Endodermal cell (in vitro differentiated cells): ENCODE measurements at places on chromosomes 5 and 9.

DNA sequence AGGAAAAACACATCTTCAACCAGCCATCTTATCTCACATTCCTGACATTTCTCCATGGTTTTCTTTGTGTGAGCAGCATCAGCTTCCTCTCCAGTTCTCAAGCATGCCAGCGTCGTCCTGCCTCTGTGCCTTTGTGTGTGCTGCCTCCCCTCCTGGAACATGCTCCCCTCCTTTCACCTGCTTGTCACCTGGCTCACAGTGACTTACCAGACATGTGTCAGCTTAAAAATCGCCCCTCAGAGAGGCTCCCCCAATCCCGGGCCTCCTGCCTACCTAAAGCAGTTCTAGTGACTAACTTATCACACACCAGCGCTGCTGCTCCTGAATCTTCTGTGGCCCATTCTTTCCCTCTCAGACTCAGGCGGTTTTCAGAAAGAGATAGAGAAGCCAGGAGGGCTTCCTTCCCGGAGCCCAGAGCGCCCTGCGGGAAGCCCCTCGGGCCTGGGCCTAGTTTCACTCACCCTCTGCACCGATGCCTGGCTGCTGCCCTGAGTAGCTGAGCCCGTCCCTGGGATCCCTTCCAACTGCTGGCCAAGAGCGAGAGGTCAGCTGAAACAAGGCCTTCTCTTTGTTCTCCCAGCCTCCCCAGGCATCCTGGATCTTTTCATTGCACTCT is 51.1 kb upstream of the MVB12B start:
- peak; percentile 79 for DNase-seq
- no peaks in the 10 kb centered on the region for H3K27me3 ChIP-seq
- no peaks in the 10 kb centered on the region for H3K36me3 ChIP-seq
- no peak overlapping the region for H3K4me3 ChIP-seq

DNA sequence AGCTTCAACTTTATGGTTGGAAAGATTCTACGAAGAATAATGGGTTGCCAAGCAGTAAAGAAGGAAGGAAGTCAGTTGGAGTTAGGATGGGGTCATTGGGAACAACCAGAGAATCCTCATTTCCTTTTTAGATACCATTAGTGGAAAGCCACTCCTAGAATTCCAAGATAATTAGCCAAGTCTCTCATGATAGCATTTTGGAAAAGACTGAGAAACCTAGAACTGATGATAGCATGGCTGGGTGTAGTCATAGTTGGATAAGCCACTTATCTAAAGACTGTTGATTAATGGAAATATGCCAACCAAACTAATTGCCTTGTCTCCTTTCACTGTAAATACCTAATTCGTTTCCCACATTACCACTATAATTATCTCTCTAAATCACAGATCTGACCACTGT is 377.0 kb downstream of the GLIS3 start:
- H3K27ac ChIP-seq: no peak overlapping the region
- peaks cover 11% of the 10 kb centered on the region for H3K4me1 ChIP-seq
- no peak for DNase-seq
- peak overlapping the region; percentile 56 for H3K4me3 ChIP-seq

DNA sequence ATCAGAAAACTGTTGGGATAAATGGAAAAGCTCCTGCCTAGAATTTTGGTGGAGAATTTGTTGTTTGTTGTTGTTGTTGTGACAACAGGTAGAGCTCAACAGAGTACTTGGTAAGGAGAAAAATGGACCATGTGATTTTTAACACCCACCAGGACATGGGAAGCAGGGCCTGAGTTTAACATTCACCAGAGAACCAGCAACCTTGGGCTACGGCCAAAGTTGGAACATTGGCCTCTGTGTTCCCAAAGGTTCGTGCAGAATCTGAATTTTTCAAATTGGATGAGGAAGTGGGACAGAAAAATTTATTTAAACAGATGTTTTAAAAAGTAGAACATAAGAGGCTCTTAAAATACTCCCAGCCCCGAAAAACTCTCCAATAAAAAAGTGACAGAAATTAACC is 127.0 kb downstream of the GNA14 start:
- H3K36me3 ChIP-seq: no peaks in the 10 kb centered on the region
- no peaks in the 10 kb centered on the region for H3K4me1 ChIP-seq
- peaks cover 3% of the 10 kb centered on the region for H3K27me3 ChIP-seq

GRCh38 chr5:62771341-62771740 is 192.7 kb downstream of the LRRC70 start:
- H3K4me1 ChIP-seq: no peaks in the 10 kb centered on the region
- no peak overlapping the region for H3K4me3 ChIP-seq
- H3K36me3 ChIP-seq: no peaks in the 10 kb centered on the region
- no peak overlapping the region for H3K27ac ChIP-seq

DNA sequence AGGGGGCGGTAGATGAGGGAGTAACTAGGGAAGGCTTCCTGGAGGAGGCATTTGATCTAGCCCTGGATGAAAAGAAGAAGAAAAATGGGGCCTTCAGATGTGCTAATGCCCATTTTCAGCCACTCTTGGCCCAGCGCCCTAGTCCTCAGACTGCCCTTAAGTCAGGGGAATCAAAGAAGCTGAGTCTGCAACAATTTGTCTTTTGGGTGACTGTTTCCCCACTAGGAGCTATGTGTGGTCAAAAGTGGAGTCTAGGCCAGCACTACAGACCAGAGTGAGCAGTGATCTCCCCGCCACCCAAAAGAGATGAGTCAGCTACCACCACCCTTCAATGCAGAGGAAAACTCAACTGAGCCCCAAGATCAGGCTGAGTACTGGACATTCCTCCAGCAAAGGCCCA is 542.1 kb downstream of the BNC2 start:
- H3K27ac ChIP-seq: no peak overlapping the region
- no peaks in the 10 kb centered on the region for H3K36me3 ChIP-seq
- H3K4me1 ChIP-seq: no peaks in the 10 kb centered on the region
- DNase-seq: no peak
- no peak overlapping the region for H3K4me3 ChIP-seq
- H3K27me3 ChIP-seq: no peaks in the 10 kb centered on the region

DNA sequence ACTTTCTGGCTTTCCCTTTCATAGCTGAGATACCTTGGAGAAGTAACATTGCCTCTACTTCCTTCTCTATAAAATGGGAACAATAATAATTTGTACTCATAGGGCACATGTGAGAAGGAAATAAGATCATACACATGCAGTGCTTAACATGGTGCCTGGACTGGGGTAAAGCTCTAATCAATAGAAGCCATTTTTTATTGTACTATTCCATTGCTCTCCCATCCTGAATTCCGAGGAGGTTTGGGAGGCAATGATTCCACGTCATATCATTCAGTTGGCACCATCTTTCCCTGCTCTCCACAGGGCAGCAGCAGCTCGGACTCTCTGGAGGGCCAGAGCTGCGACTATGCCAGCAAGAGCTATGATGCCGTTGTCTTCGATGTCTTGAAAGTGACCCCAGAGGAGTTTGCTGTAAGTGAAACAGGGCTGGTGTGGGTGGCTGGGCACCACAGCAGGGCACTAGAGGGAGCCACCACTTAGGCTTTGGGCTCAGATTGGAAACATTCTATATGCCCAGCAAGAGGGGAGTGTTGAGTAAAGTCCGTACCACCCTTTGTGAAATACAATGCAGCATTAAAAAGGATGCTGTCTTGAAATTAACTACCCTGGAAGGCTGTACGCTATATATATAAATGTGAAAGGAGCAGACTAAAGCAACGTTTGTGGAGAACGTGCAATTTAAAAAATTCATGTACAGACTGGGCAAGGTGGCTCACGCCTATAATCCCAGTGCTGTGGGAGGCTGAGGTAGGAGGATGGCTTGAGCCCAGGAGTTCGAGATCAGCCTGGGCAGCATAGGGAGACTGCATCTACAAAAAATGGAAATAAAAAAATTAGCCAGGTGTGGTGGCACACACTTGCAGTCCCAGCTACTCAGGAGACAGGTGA is 51.2 kb downstream of the RALGPS1 start:
- no peak overlapping the region for H3K27ac ChIP-seq
- DNase-seq: peak; percentile 86
- peaks cover 2% of the 10 kb centered on the region for H3K27me3 ChIP-seq
- H3K36me3 ChIP-seq: no peaks in the 10 kb centered on the region
- H3K4me3 ChIP-seq: no peak overlapping the region
- no peaks in the 10 kb centered on the region for H3K4me1 ChIP-seq

GRCh38 chr5:14267991-14268708 is 125.0 kb downstream of the TRIO start:
- no peaks in the 10 kb centered on the region for H3K27me3 ChIP-seq
- peak; percentile 75 for DNase-seq
- peaks cover 5% of the 10 kb centered on the region for H3K36me3 ChIP-seq
- peak overlapping the region; percentile 25 for H3K4me3 ChIP-seq

- no peaks in the 10 kb centered on the region for H3K27me3 ChIP-seq
- peak overlapping the region; percentile 71 for H3K27ac ChIP-seq
- no peaks in the 10 kb centered on the region for H3K4me1 ChIP-seq
- H3K4me3 ChIP-seq: no peak overlapping the region
- DNase-seq: peak; percentile 60
Observed at GRCh38 chr5:113081091-113081839, 104.7 kb downstream of the DCP2 start.

GRCh38 chr5:66666778-66667177 is 70.6 kb downstream of the MAST4 start:
- no peak for DNase-seq
- H3K4me3 ChIP-seq: no peak overlapping the region
- H3K4me1 ChIP-seq: no peaks in the 10 kb centered on the region

DNA sequence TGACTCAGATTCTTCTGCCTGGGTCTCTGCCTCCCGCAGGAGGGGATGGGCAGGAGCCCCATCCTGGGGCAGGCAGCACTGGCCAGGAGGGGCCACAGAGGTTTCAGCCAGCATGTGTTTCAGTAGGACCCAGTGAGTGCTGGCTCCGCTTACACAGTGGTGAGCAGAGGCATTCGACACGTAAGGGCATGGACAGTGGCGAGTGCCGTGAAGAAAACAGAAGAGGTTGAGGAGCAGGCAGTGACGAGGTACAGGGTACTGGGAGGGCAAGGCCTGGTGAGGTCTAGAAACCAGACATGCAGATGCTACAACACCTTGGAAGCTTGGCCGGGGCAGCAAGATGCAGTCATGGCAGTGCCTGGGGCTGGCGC is 41.5 kb downstream of the CACNA1B start:
- H3K27ac ChIP-seq: no peak overlapping the region
- DNase-seq: no peak
- H3K4me3 ChIP-seq: no peak overlapping the region
- no peaks in the 10 kb centered on the region for H3K36me3 ChIP-seq

DNA sequence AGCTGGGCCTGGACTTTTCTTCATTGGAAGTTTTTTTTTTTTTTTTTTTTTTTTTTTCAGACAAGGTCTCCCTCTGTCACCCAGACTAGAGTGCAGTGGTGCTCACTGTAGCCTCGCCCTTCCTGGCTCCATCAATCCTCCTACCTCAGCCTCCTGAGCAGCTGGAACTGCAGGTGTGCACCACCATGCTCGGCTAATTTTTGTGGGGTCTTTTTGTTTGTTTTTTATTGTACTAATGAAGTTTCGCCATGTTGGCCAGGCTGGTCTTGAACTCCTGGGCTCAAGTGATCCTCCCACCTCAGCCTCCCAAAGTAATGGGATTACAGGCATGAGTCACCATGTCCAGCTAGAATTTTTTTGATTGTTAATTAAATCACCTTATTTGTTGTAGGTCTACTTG is 3.6 kb downstream of the DNAJC18 start:
- peaks cover 8% of the 10 kb centered on the region for H3K36me3 ChIP-seq
- no peak overlapping the region for H3K27ac ChIP-seq
- no peak overlapping the region for H3K4me3 ChIP-seq
- no peaks in the 10 kb centered on the region for H3K4me1 ChIP-seq
- DNase-seq: no peak

DNA sequence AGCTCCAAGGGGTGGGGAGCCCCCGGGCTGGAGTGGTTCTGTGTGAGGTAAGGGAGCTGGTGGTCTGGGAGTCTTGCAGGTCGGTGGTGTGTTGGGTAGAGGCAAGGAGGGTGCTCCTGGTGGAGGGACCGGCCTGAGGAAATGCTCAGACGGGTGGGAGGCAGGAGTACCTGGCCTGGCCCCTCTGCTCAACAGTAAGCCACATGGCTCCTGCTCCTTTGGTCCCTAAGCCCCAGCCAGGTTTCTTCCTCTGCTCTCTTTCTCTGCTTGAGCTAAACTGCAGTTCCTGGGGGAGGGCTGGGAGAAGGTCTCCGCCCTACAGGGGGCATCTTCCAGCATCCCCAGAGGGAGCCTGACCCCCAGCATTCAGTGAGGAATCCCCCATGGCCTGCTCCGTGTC is 17.2 kb downstream of the TSPAN17 start:
- peaks cover 4% of the 10 kb centered on the region for H3K27me3 ChIP-seq
- H3K36me3 ChIP-seq: no peaks in the 10 kb centered on the region
- DNase-seq: no peak
- no peak overlapping the region for H3K4me3 ChIP-seq

DNA sequence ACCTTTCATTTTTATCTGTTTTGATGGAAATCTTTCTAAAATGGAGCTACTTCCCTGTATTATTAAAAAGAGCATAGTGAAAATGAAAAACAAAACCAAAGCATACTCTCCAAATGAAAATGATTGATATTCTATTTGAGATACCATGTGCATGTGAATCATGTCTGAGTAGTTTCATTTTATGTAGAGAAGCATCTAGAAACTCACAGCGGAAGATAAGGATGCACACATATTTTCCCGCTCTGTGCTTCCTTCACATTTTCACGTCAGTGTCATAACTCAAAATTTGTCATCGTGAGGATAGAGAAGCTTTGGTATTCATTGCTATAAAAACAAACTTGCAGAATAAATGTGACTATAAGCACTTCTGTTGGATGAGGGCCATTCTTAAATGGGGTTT is 34.0 kb upstream of the CLINT1 start:
- no peaks in the 10 kb centered on the region for H3K27me3 ChIP-seq
- no peaks in the 10 kb centered on the region for H3K4me1 ChIP-seq
- no peaks in the 10 kb centered on the region for H3K36me3 ChIP-seq
- no peak overlapping the region for H3K4me3 ChIP-seq
- H3K27ac ChIP-seq: no peak overlapping the region

- no peaks in the 10 kb centered on the region for H3K4me1 ChIP-seq
- peaks cover 19% of the 10 kb centered on the region for H3K27me3 ChIP-seq
- no peak overlapping the region for H3K27ac ChIP-seq
- peak; percentile 91 for DNase-seq
Observed at GRCh38 chr9:34493972-34494535, 28.7 kb downstream of the ENHO start.

DNA sequence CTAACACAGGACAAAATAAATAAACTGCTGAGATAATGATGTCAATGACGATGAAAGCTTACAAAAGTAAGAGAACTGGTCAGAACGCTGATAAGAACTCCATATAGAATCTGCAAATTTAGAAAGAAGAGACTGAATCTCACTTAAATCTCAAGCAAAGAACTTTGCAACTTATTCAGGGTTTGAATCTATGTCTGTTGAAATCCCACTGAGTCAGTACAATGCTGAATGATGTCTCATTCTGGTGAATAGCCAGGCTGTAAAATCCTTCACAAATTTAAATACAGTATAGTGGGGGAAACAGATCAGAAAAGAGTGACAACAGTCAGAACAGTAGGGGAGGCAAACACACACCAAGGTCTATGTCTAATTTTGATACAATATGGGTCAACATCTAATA is 38.9 kb upstream of the NR3C1 start:
- no peaks in the 10 kb centered on the region for H3K4me1 ChIP-seq
- no peaks in the 10 kb centered on the region for H3K27me3 ChIP-seq
- no peaks in the 10 kb centered on the region for H3K36me3 ChIP-seq

- no peaks in the 10 kb centered on the region for H3K27me3 ChIP-seq
- no peaks in the 10 kb centered on the region for H3K36me3 ChIP-seq
- DNase-seq: no peak
- H3K27ac ChIP-seq: peak overlapping the region; percentile 27
Observed at GRCh38 chr9:116115761-116116353, 37.7 kb upstream of the PAPPA start.

GRCh38 chr5:139474890-139475791 is 4.3 kb downstream of the SMIM33 start:
- no peaks in the 10 kb centered on the region for H3K27me3 ChIP-seq
- DNase-seq: no peak
- H3K4me3 ChIP-seq: no peak overlapping the region
- H3K4me1 ChIP-seq: peaks cover 7% of the 10 kb centered on the region
